ENCODE measurements at places on chromosomes 13 and 19. TPM values are rescaled to one million over a fixed set of nuclear protein-coding genes. Genes with fewer than 3 reads are reported as not detected.
A peak's percentile ranks its signal among the peaks of the same experiment; 100 is the strongest.

Gene CCDC70
- total RNA-seq = not detected

GRCh38 chr13:35252536-35253205 is 223.8 kb downstream of the MAB21L1 start:
- no peak for DNase-seq

Gene FLT1
- 0.15 TPM for total RNA-seq

Gene OR7D2
- not detected for total RNA-seq

DNA sequence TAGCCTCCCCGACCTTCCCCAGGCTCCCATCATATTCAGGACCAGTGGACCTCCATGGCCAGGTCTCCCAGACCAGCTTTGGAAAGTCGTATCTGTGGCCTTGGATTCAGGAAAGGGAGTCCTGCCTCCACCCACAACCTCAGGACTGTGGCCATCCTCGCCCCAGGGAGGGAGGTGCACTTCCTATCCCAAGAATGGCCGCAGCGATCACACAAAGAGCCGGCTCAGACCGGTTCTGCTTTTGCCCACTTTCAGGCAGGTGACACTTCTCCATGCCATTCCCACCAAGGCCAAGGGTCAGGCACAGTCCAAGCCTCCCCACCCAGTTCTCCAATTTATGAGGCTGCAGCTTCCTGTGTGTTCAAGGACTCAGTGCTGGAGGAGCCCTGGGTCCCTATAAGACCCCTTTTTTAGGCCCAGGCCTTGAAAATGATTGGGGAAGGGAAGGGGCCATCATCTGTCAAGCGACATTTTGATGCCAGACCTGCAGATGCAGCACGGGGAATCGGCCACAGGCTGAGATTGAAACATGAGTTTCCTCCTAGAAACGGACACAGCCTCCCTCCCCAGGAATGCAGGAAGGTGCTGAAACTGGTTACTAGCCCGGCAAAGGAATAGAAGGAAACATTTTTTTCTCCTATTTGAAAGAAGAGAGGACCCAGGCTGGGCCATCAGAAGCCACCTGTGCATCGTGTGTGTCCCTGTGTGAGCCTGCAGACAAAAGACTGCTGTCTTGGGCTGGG is 65.6 kb upstream of the USE1 start:
- DNase-seq = no peak

- peak; percentile 63 for DNase-seq
Measured at GRCh38 chr13:74129500-74130191, 4.6 kb downstream of the KLF12 start.

- DNase-seq = no peak
Measured at GRCh38 chr19:4578552-4579248, 19.2 kb upstream of the SEMA6B start.

GRCh38 chr19:6233056-6233826 is 46.5 kb downstream of the MLLT1 start:
- peak; percentile 25 for DNase-seq

Gene DACH1
- not detected for total RNA-seq

Gene ELSPBP1
- not detected for total RNA-seq

- no peak for DNase-seq
Measured at GRCh38 chr19:47239610-47240296, 8.8 kb upstream of the BBC3 start.

- no peak for DNase-seq
Measured at GRCh38 chr13:20000062-20000552, 41.6 kb downstream of the ZMYM2 start.

DNA sequence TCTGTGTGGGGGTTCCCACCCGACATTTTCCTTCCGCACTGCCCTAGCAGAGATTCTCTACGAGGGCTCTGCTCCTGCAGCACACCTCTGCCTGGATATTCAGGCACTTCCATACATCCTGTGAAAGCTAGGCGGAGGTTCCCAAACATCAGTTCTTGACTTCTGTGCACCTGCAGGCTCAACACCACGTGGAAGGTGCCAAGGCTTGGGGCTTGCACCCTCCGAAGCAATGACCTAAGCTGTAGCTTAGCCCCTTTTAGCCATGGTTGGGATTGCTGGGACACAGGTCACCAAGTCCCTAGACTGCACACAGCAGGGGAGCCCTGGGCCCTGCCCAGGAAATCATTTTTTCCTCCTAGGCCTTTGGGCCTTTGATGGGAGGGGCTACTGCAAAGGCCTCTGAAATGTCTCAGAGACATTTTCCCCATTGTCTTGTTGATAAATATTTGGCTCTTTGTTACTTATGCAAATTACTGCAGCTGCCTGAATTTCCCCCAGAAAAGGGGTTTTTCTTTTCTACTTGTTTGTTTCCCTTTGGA is 1004.8 kb downstream of the OLFM4 start:
- no peak for DNase-seq

GRCh38 chr19:54429545-54430227 is 14.4 kb downstream of the TTYH1 start:
- no peak for DNase-seq
